ENCODE measurements at places on chromosomes 4 and X.
A peak's percentile ranks its signal among the peaks of the same experiment; 100 is the strongest.

GRCh38 chrX:38052096-38052495 lies 45.7 kb downstream of the SYTL5 start:
- DNase-seq, result no peak

DNA sequence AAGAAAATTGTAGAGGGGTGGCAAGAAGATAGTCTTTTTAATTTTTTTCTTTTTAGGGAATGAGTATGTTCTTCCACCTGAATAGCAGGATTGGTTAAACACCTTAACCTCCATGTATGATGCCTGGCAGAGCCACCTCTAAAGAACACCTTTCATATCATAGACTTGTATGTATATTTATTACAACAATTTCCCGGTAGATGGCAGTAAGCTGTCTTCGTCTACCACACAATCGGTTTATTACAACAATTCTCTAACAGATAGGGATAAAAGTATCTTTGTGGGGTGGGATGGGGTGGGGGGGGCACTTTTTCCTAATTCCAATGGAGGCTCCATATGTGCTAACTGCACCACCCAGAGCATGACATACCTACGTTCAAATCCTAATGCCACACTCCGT lies 255.5 kb downstream of the LDB2 start:
- no peak for DNase-seq

- DNase-seq, result no peak
These were observed 50.9 kb upstream of the PRDX4 start for GRCh38 chrX:23616361-23616760.

- DNase-seq, result no peak
These were observed 3.8 kb upstream of the C4orf50 start for GRCh38 chr4:6021831-6022606.

GRCh38 chr4:165464813-165465381 lies 86.1 kb downstream of the CPE start:
- peak; percentile 54 for DNase-seq

DNA sequence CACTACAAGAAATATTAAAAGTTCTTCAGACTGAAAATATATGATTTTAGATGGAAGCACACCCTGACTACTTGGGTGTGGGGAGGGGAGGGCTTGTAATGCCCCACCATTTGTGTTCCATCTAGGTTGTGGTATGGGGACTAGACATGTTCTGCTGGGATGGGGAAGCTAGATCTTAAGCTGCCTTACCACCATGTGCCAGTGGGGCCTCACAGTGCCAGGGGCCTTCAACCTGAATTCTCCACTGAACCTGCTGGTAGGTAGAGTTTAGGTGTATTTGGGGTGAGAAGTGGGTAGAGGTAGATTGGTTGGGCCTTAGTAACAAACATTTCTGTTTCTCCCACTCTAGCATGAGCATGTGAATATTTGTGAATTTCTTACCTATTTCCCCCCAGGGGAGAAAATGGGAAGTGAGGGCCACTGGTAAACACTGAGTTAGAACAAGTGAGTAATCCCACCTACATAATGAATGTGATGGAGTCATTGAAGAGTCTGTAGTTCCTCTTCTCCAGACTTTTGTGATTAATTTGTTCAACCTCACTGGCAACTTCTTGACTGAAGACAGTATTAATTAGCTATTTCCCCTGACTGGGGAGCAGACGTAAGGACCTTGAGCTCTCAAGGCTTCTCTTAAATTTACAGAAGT lies 44.0 kb downstream of the BRCC3 start:
- DNase-seq, result no peak

GRCh38 chr4:63937961-63938360 lies 471.3 kb downstream of the TECRL start:
- no peak for DNase-seq

DNA sequence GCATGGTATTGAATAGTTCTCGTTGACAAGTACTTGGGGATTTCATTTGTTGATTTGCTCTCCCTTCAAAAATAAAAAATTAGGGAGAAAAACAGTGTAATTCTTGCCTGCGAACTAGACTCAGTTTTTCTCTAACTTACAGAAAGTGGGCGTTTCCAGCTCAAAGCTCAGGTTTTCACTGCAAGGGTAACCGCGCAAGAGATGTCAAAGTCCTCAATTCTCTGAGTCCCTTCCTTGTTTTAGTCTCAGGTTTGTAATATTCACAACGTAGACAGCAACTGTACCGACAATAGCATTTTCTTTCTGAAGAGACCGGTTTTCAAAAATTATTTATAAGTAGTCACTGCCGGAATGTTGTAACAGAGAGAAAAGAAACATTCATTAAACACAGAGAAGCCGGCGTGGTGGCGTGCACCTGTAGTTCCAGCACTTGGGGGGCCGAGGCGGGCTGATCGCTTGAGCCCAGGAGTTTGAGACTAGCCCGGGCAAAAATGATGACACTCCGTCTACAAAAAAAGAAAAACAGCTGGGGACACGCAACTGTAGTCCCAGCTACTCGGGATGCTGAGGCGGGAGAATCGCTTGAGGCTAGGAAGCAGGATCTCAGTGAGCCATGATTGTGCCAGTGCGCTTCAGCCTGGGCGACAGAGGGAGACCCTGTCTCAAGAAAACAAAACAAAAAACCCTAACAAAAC lies 774 bp downstream of the ZCCHC4 start:
- DNase-seq, result no peak

Measured in hindlimb muscle (tissue), 1 donor.